Stimulated activated CD8-positive, alpha-beta memory T cell treated with anti-CD3 and anti-CD28 coated beads, Interleukin-2, amount 100 ng/mL, for 1 hour (primary cell): ENCODE measurements at places on chromosomes 7 and 10.

- no peak for DNase-seq
These were observed 33.7 kb upstream of the C7orf33 start for GRCh38 chr7:148556892-148557291.

DNA sequence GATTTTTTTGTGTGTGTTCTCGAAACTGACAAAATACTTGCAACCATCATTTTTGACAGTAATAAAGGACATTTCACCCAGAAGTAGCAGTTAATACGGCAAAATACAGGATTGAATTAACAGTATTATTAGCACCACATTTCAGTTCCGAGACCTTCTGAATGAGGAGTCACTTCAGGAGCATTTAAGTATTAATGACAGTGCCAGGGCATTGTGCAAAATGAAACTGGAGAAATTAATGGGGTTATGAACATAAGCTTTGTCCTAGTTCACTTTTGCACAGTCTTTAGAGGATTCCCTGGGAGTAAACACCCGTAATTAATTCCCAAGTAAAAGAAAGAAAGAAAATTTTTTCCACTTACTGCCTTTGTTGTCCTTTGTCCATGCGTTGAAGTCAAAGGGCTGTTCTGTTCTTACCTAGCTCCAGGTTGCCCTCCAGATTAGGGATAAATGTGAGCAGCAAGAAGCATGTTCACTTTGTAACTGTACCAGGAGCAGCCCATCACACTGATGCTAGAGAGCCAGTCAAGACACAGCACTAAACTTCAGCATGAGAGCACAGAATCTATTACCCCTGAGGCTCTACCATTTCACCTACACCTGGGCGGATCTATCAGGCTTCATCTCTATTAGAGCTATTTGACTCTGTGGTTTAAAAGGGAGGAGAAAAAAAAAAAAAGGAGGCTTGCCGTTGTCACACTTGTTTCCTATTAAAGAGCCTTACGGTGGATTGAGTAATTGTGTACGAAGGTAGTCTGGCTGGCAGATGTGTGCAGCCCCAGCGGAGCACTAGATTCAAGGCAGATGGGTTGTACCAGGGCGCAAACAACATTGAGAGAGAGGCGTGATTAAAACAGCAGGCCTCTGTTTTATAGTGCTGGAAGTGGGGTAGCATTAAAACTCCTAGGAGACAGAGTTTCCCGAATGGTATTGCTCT, 297.8 kb upstream of the SEMA3A start:
- no peak for DNase-seq

GRCh38 chr7:156376317-156376716, 264.3 kb upstream of the RNF32 start:
- no peak for DNase-seq

DNA sequence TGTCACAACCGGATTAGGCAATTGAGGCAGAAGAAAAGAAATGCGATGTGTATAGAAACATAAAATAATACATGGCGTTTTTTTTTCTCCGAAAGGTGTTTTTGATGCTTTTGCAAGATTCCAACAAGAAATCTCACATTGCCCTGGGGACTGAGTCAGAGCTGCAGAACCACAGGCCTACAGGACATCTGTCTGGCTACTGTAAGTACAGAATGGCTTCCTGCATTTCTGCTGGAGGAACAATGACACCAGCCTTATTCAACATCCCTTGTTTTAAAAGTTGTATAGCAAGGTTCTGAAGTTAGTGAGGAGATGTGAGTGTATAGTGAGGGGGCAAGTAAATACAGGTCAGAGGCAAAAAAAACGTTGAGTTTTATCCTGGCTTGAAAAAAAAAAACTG, 256.4 kb downstream of the ABCA13 start:
- DNase-seq = no peak

DNA sequence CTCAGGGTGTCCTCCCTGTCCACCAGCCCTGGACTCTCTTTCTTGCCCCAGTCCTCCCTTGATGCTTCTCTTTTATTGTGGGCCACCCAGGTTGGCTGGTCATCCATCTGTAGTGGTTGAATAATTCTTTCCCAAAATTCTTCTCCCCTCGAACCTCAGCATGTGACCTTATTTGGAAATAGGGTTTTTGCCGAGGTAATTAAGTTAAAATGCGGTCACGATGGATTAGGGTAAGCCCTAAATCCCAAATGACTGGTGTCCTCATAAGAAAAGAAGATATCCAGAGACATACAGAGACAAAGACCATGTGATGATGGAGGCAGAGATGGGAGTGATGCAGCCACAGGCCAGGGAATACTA, 74.3 kb downstream of the GFRA1 start:
- no peak for DNase-seq

DNA sequence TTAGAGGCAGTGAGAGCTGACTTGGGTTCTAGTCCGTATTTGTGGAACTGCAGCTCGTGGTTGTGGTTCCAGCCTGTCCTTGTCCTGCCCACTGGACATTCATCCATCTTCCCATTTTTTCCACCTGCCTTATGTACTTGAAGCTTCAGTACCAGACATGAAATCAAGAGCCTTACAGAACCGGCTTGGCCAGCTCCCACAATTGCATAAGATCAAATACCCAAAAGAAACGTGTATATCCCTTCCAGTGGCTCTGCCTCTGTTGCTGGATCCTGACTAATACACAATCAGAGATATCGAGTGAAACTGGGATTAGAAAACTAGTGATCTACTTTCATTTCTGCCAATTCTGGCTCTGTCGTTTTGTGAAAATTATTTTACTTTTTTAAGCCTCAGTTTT, 23.8 kb upstream of the LIPA start:
- DNase-seq = no peak

GRCh38 chr10:79381804-79382221, 34.5 kb downstream of the PPIF start:
- DNase-seq = no peak

GRCh38 chr10:5033061-5033778, 29.6 kb upstream of the AKR1C2 start:
- no peak for DNase-seq

GRCh38 chr10:98260752-98261151, 7.2 kb downstream of the LOXL4 start:
- DNase-seq = no peak
